Myometrial cell (primary cell): ENCODE measurements at places on chromosomes 2 and 18. TPM values are rescaled to one million over a fixed set of nuclear protein-coding genes. Genes with fewer than 3 reads are reported as not detected.

DSG2 gene
- total RNA-seq, result 9.8 and 15.6 TPM in 2 replicates

CAPN13 gene
- not detected in 2 replicates for total RNA-seq

ANKRD30B gene
- total RNA-seq, result not detected in 2 replicates

FAM237A gene
- not detected in 2 replicates for total RNA-seq

KLF7 gene
- 18.5 and 25.7 TPM in 2 replicates for total RNA-seq

PARD6G gene
- total RNA-seq, result 0.71 TPM in 1 of 2 replicates, not detected in the other

XPO1 gene
- 71.5 and 105 TPM in 2 replicates for total RNA-seq

OR6B2 gene
- not detected in 2 replicates for total RNA-seq

FARP2 gene
- total RNA-seq, result 22.2 and 23.9 TPM in 2 replicates

STAT4 gene
- 0.53 TPM in 1 of 2 replicates, not detected in the other for total RNA-seq

ITGA4 gene
- 106 and 126 TPM in 2 replicates for total RNA-seq

RBKS gene
- total RNA-seq, result 7.3 and 7.8 TPM in 2 replicates

CD8B2 gene
- total RNA-seq, result not detected in 2 replicates

GAD1 gene
- total RNA-seq, result not detected in 2 replicates

NETO1 gene
- total RNA-seq, result 0.18 and 0.29 TPM in 2 replicates

SCG2 gene
- total RNA-seq, result under 0.01 and 0.53 TPM in 2 replicates

AQP12B gene
- not detected in 2 replicates for total RNA-seq

HNRNPLL gene
- 38.6 and 48.0 TPM in 2 replicates for total RNA-seq

GPAT2 gene
- total RNA-seq, result 3.0 and 9.2 TPM in 2 replicates

IL36A gene
- not detected in 2 replicates for total RNA-seq
